ENCODE measurements at places on chromosomes 12 and 14.

DNA sequence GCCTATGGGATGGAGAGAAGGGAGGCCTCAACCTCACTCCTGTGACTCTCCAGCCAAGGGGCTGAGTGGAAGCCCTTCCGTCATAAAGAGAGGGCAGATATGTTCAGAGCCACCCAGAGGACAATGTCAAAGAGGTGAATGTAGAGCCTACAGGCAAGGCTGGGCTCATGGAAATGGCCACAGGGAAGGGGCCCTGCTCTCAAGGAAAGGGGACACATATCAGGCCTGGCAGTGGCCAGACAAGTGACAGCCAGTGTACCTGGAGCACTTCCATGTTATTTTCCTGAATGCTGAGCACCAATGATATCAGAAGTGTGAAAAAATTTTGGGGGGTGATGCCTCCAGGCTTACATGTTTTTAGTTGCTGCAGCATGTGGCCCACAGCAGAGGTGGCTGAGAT, 36.6 kb upstream of the DDX11 start:
- no peak for DNase-seq

DNA sequence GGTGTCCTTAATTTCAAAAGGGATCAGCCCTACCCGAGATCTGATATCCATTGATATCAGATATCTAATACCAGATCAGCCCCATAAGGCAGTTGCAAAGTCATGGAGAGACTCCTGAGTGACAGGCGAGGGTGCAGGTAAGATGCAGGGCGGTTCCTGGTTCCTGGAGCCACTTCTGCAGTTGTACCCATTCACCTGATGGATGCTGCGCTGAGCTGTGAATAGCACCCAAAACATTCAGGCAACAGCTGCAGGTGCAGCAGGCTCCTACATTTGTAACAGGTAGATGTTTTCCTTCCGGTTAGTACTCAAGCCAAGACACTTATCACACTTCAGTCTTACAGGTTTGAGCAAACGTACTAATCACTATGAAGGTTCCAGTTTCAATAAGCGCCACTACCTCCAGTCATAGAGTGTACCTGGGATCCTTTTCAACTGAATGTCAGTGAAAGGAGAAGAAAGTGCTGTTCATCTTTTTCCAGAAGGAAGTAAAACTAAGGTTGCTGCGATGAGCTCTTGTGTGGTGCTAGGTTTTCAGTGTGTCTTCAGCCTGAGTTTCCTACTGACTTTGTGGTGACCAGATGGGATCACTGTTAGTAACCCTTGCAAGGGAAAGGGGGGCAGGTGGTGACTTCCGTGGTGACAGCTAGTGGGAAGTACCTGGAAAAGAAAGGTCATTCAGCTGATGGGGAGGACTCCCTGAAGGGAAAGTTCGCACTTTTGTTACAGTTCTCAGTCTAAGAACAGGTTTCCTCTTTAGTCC, 1.9 kb downstream of the ATP6V0A2 start:
- no peak for DNase-seq

- no peak for DNase-seq
Observed at GRCh38 chr14:73223049-73223448, 14.3 kb upstream of the PAPLN start.

DNA sequence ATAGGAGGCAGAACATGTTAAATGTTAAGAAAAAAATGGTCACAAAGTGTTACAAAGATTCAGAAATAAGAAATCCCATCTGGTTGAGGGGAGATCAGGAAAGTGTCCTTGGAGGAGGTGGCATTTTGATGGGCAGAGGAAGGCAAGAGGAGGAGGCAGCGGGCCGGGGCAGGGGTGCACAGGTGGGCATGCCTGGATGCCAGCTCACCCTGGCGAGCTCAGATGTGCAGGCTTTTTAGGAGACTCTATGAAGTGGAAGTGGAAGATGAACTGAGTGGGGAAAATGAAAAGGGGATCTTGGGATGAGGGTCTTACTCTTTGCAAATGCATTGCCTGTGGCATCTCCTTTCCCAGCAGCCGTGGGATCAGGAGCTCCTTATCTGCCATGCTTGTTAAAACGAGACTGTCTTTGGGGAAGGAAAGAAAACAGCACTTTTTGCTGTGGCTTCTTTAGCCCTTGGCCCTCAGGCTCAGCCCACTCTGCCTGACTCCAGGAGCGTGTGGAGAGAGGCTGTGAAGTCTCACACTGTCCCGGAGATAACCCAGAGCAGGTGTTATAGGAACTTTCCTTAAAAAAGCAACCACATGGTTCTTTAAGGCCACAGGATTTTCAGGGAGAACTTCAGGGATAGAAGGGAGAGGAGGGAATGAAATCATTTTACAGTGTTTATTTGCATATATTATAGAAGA, 62.6 kb downstream of the ELK3 start:
- no peak for DNase-seq

DNA sequence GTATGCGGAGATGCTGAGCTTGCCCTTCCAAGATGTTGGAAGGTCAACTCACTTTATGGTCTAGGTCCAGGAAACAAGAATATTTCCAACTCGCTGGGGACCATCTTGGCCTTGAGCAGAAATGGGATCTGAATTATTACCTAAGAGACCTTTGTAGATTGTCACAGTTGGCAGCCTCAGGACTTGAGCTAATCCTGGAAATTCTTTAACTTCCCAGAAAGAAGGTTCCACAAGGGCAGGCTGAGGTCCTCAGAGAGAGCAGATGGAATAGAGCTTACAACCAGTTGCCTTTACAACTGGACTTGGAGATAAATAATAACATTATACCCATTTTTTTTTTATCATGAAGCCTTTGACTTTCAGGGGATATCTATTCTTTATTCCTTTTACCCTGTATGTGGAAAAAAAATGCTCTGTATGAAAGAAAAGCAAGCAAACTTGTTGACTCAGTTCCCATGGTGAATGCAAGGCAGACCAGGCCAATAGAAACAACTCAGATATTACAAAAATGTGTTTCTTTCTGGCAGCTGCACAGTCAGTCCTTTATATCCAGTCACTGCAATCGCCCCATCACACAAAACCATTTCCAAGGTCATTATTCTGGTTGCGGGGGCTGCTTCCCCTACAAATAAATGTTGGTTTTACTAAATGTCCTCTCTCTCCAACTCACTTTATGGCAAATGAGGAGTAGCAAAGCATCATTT, 401.4 kb downstream of the ZFP36L1 start:
- DNase-seq = no peak

DNA sequence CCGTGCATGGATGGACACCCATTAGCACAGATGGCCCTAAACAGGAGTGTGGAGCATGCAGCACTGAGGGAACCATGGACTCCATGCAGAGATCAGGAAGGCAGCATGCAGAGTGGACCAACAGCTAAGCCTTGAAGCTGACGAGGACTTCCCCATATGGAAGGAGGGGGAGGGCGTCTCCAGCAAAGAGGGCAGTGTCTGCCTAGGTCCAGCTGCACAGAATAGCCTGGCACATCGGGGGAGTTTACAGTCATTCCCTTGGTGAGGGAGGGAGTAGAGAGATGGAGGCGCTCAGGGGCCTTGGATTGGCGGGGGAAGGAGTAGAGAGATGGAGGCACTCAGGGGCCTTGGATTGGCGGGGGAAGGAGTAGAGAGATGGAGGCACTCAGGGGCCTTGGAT, 64.5 kb downstream of the ANKRD9 start:
- DNase-seq = no peak

- no peak for DNase-seq
Observed at GRCh38 chr12:80698847-80699542, 8.4 kb upstream of the MYF6 start.

GRCh38 chr12:11728154-11728755, 78.8 kb downstream of the ETV6 start:
- DNase-seq = no peak

- no peak for DNase-seq
Observed at GRCh38 chr12:60173224-60174170, 577.7 kb downstream of the SLC16A7 start.

DNA sequence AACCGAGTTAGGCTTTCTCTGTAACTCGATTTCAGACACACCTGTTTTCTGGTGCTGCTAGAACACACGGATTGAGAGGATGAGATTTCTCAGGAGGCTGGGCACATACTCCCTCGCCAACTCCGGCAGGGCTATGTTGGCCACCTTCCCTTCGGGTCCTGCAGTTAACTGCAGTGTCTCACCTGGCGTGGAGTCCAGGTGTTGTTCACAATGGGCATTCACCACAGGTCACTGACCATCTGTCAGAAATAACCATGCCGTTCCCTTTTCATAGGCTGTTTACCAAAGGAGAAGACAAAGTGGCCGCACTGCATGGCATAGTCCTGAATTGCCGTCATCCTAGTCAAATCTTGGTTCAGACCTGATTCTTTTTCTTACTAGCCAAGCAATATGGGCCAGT, 5.5 kb upstream of the KCNH3 start:
- no peak for DNase-seq

DNA sequence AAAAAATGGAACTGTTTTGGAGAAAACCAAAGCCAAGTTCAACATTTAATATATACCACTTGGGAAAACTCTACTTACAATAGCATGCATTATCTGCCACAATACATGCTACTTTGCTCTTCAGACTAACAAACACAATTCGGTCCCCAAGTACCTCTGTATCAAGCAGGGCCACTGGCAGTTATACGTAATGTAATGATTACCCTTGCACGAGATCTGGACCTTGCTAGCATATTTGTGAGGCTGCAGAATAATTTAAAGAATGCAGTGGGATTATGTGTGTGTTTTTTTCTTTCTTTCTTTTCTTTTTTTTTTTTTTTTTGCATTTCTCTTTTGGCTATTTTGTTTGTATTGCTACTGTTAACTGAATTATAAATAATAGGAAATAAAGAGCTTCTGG, 22.8 kb upstream of the PYGL start:
- no peak for DNase-seq

DNA sequence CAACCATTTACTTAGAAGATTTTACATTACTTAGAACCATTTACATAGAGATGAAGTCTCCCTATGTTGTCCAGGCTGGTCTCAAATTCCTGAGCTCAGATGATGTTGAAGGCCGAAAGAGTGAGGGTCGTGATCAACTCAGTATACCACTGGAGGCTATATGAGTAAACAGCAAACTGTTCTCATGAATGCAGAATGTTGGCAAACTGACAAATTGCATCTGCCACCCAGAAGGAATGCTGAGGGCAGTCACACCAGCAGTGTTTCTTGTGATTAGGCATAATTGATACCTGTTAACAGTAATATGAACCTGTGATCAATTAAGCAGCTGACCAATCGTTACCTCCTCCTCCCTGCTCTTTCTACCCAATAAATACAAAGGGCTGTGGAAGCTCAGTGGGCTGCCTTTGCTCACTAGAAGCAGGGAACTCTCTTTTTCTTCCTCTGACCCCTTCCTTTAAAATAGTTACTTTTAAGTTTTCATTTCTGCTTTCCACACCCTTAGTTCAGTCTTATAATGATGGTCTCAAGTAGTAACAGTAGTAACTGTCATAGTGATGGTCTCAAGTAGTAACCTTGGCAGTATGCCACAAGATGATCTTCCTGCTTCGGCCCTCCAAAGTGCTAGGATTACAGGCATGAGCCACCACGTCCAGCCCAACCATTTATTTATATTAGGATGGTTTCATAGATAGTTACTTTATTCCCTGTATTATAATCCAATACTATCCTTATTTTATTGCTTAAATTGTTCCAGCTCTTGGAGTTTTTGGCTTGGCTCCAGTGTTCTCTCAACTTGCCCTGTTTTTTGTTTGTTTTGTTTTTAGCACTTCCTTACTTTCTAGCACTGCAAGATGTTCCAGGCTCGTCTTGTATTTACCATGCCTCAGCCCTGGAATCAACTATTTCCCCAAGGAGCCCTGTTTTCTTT, 25.8 kb downstream of the LIMA1 start:
- DNase-seq = no peak

GRCh38 chr14:91774140-91775096, 42.5 kb upstream of the CATSPERB start:
- DNase-seq = no peak

DNA sequence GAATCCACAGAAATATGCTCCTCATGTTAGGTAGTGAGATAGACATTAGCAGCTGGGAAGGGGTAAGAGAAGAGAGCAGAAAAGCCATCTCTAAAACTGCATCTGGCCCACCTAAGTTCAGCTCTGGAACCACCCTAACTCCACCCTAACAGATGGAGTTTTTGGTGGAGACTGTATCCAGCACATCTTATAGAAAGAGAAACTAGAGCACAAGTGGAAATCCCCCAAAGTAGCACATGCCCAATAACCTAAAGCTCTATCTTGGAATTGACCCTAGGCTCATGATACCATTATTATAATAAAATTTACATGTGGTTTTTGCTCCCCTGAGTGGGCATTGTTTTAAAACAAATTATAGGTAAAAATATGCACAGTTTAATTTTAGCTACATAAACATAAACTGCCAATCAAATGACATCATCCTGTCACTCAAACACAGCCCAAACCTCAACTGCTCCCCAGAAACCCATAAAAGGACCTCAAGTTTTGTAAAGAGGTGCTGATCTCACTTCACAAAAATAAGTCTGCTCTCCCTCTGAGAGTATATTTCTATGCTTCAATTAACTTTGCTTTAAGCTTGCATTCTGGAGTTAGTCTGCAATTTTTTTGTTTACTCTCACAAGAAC, 206.4 kb downstream of the PIK3C2G start:
- DNase-seq = no peak

DNA sequence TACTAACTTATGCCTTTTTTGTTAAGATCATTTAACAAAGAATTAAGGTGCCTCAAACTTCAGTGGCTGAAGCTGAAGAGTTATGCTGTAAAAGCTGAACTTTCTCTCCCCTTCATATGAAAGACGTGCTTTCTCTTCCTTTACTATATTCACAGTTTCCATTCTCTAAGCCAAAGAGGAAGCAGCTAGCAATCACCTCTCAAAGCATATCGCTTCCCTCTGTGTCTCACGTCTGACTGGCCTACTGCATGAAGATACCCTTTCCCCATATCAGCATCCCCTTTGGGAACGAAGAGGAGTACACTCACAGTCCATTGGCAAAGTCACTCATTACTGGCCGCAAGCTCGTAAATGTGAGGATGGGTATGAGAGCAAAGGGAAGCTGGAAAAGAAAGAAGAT, 34.9 kb downstream of the SLC11A2 start:
- DNase-seq = no peak

GRCh38 chr14:30195941-30196340, 268.3 kb upstream of the PRKD1 start:
- DNase-seq = no peak

GRCh38 chr12:5138256-5138655, 94.6 kb downstream of the KCNA5 start:
- DNase-seq = no peak

DNA sequence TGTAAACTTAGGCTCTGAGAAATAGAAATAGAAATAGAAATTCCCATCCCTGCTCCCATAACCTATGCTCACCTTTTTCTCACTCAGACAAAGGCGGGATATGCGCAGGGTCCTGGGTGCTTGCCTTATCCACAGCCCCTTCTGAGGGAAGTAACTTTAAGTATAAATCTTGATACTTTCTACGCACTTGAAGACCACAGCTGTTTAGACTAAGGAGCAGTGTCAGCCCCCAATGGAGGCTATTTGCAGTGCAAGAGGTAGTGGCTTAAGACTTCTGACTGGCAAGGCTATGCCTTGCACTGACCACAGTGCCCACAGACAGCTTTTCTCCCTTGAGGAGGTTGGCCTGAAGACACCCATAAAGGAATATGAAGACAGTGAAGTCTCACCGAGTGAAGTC, 35.2 kb downstream of the ASCL1 start:
- DNase-seq = no peak

All from SIG-M5 (cell line).